ENCODE measurements at places on chromosomes 5 and 9. TPM values are rescaled to one million over a fixed set of nuclear protein-coding genes. Genes with fewer than 3 reads are reported as not detected.

DNA sequence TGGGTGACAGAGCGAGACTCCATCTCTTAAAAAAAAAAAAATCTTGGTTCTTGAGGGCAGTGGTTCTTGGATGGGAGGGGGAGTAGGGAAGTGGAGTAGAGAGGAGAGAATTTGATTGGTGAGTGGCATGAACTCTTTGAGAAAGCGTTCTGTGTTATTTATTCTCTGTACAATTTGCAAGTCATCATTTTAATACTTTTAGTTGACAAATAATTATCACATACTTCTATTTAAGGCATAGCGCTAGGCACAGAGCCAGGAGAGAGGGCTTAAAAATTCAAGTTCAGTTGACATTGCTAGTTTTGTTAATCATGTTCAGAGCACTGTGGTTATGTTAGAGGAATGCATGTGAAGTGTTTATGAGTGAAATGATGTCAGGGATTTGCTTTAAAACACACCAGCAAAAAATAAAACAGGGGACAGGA, 24.6 kb downstream of the HSDL2 start:
- H3K36me3 ChIP-seq: no peaks in the 10 kb centered on the region
- no peak for DNase-seq
- no peak overlapping the region for H3K27ac ChIP-seq
- H3K4me3 ChIP-seq: no peak overlapping the region
- H3K4me1 ChIP-seq: no peaks in the 10 kb centered on the region

DNA sequence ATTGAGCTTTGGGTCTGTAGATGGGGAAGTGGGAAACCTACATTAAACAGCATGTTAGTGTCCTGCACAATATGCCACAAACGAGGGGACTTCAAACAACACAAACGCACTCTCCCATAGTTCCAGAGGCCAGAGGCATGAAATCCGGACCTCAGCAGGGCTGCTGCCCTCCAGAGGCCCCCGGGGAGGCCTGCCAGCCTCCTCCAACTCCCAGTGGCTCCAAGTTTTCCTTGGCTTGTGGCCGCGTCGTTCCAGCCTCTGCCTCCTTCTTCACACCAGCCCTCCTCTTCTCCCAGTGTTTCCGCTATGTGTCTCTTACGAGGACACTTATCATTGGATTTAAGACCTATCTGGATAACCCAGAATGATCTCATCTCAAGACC, 13.3 kb upstream of the COL5A1 start:
- H3K36me3 ChIP-seq: no peaks in the 10 kb centered on the region
- H3K27ac ChIP-seq: no peak overlapping the region
- no peak overlapping the region for H3K4me3 ChIP-seq
- peaks cover 13% of the 10 kb centered on the region for H3K4me1 ChIP-seq
- no peak for DNase-seq
- no peaks in the 10 kb centered on the region for H3K27me3 ChIP-seq

DNA sequence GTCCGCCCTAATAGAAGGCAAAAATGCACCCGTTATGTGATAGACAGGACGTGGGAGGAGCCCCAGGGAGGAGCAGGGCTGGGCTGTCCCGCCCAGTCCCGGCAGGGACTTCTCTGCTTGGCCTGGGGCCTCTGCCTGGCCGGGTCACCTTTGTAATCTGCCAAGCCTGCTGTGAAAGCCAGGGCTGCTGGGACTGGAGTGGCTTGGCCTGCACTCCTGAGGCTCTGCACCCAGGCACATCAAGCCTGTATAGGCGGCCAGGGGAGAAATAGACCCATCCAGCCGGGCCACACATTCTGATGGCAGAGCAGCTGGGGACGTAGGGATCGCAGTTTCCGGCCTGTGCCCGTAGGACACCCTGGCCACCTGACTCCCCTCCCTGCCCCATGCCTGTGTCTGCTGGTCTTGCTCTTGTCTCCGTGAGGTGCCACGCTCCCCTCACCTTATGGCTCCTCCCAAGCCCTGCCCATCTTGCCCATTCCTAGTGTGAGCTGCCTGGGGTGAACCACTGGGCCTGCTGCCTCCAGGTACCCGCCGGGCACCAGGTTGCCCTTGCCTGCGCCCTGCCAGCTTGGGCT, 28.1 kb downstream of the DYNC2I2 start:
- no peak overlapping the region for H3K4me3 ChIP-seq
- H3K27ac ChIP-seq: no peak overlapping the region
- H3K36me3 ChIP-seq: no peaks in the 10 kb centered on the region
- peak; percentile 34 for DNase-seq
- no peaks in the 10 kb centered on the region for H3K4me1 ChIP-seq

DNA sequence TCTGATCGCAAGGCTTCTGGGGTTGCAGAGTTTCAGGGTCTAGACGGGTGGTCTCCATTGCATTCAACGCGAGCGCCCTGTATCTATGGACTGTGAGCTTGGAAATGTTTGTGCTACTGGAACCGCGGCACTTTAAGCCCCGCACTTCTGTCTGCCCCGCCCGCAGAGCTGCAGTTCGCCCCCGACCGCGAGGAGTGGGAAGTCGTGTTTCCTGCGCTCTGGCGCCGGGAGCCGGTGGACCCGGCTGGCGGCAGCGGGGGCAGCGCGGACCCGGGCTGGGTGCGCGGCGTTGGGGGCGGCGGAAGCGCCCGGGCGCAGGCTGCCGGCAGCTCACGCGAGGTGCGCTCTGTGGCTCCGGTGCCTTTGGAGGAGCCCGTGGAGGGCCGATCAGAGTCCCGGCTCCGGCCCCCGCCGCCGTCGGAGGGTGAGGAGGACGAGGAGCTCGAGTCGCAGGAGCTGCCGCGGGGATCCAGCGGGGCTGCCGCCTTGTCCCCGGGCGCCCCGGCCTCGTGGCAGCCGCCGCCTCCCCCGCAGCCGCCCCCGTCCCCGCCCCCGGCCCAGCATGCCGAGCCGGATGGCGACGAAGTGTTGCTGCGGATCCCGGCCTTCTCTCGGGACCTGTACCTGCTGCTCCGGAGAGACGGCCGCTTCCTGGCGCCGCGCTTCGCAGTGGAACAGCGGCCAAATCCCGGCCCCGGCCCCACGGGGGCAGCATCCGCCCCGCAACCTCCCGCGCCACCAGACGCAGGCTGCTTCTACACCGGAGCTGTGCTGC, 1.0 kb downstream of the ADAMTS19 start:
- peak overlapping the region; percentile 75 for H3K4me3 ChIP-seq
- H3K27ac ChIP-seq: no peak overlapping the region
- H3K36me3 ChIP-seq: no peaks in the 10 kb centered on the region
- H3K4me1 ChIP-seq: peaks cover 15% of the 10 kb centered on the region
- peaks cover 15% of the 10 kb centered on the region for H3K27me3 ChIP-seq

- H3K4me1 ChIP-seq: peaks cover 32% of the 10 kb centered on the region
- no peak for DNase-seq
- no peak overlapping the region for H3K27ac ChIP-seq
- no peak overlapping the region for H3K4me3 ChIP-seq
Measured at GRCh38 chr5:72076621-72077300, 30.5 kb upstream of the MAP1B start.

GRCh38 chr9:15426019-15426418, 3.3 kb downstream of the SNAPC3 start:
- H3K4me1 ChIP-seq: peaks cover 12% of the 10 kb centered on the region
- no peaks in the 10 kb centered on the region for H3K27me3 ChIP-seq
- no peak for DNase-seq
- H3K4me3 ChIP-seq: no peak overlapping the region

DNA sequence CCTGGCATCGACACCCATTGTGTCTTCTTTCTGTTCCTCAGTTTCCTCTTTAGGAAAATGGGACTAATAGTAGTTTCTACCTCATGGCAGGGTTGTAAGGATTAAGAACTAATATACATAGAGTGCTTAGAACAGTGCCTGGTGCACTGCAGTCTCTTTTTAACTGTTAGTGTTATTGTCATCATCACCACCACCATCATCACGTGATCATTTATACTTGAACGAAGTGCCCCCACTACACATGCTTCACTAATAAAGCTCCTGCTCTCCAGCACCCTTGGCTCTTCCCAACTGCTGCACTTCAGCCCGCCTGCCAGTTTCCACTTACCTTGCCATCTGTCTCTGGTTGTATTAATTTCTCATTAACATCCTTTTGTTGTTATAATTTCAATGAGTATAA, 35.8 kb upstream of the MAST4 start:
- no peak overlapping the region for H3K27ac ChIP-seq
- no peak for DNase-seq
- H3K36me3 ChIP-seq: no peaks in the 10 kb centered on the region
- H3K27me3 ChIP-seq: no peaks in the 10 kb centered on the region
- H3K4me3 ChIP-seq: no peak overlapping the region

GRCh38 chr5:175448276-175448675, 4.3 kb upstream of the DRD1 start:
- H3K36me3 ChIP-seq: no peaks in the 10 kb centered on the region
- no peak overlapping the region for H3K27ac ChIP-seq
- DNase-seq: peak; percentile 58
- H3K4me1 ChIP-seq: peaks cover 27% of the 10 kb centered on the region
- peaks cover 69% of the 10 kb centered on the region for H3K27me3 ChIP-seq
- no peak overlapping the region for H3K4me3 ChIP-seq

DNA sequence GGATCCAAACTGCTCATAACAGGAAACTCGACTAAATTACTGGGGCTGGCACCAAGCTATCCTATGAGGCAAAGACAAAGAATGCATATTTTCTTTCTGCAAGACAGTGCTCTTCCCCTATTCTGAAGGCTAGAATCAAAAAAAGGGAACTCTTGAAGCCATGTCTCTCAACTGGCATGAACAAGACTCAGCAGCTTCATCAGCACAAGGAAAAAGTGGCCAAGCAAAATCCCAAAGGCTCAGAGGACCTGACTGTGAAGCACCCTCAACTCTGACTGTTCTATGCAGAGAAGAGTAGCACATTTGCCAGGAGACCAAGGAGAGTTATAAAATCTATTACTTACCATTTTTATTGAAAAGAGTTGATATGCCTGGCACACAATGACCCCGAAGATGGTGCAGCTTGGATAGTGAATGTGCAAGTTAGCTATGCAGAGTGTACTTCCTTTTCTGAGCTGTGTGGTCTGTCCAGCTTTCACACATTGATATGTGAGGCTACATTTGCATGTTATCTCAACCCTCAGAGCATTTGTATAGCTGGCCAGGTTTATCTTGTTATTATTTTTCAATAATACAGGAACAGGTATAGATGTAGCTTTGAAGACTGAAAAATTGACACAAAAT, 51.0 kb upstream of the FYB1 start:
- H3K4me1 ChIP-seq: no peaks in the 10 kb centered on the region
- H3K4me3 ChIP-seq: no peak overlapping the region
- no peak overlapping the region for H3K27ac ChIP-seq

DNA sequence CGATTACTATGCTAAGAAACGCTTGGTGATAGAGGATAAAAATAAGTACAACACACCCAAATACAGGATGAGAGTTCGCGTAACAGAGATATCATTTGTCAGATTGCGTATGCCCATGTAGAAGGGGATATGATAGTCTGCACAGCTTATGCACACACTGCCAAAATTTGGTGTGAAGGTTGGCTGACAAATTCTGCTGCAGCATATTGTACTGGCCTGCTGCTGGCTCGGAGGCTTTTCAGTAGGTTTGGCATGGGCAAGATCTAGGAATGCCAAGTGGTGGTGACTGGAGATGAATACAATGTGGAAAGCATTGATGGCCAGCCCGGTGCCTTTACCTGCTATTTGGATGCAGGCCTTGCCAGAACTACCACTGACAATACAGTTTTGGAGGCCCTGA, 208.4 kb downstream of the PDZD2 start:
- H3K27me3 ChIP-seq: no peaks in the 10 kb centered on the region
- H3K36me3 ChIP-seq: no peaks in the 10 kb centered on the region
- H3K4me1 ChIP-seq: no peaks in the 10 kb centered on the region
- H3K27ac ChIP-seq: no peak overlapping the region
- DNase-seq: no peak

DNA sequence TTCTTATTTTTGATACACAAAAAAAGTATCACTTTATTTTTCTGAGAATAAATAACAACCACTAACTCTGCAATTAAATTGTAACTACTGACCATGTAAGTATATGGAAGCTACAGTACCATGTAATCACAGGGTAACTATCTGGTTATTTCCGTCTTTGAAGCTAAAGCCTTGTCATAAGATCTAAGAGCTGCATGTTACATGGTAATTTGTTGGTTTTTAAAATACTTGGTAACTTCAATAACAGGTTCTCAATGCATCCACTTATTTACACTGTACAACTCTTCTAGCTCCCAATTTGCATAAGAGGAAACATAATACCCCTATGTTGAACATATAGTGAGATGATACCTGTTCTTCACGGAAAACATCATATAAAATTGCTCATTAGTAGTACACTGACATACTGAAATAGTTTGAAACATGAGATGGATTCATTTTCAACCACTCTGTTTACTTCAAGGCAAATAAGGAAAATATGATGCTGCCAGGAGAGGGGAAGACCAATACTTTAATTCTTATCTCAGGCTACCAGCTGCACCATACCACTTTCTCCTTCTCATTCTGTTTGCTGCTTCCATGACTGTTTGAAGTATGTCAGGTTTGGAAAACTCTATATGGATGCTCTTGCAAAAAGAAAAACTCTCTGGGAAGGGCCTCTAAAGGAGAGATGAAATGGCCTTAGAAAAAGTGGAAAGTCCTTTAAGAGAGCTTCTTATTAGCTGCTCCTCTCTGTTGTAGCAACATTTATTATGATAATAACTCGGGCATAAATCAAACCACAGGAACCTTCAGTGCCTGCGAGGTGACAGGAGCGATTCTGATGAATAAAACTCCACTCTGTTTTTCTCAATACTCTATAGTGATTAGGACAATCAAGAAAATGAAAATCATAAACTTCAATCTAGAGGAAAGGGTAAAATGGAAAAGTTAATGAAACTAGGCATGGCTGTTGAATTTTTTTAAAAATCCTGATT, 150.2 kb downstream of the KIAA0825 start:
- no peaks in the 10 kb centered on the region for H3K4me1 ChIP-seq
- DNase-seq: no peak
- no peak overlapping the region for H3K4me3 ChIP-seq
- H3K27me3 ChIP-seq: no peaks in the 10 kb centered on the region

DNA sequence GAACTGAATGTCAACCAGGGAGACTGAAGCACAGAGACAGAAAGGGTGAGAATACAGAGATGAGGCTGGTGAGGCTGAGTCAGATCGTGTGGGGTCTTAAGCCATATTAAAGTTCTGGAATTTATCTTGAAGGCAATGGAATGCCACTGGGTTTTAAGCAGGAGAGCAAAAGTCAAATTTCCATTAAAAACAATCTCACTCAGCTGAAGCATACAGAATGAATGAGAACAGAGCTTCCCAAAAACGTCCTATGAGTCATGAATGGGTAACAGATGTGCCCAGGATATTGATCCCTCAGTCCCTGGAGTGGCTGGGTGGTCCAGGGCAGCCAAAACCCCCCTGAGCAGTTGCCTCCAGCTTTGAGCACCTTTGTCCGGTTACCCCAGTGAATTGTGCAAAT, 44.9 kb downstream of the PFDN1 start:
- no peaks in the 10 kb centered on the region for H3K4me1 ChIP-seq
- H3K4me3 ChIP-seq: no peak overlapping the region
- no peak for DNase-seq
- no peak overlapping the region for H3K27ac ChIP-seq

- peaks cover 3% of the 10 kb centered on the region for H3K4me1 ChIP-seq
- peak overlapping the region; percentile 59 for H3K27ac ChIP-seq
- peaks cover 5% of the 10 kb centered on the region for H3K36me3 ChIP-seq
- no peaks in the 10 kb centered on the region for H3K27me3 ChIP-seq
- DNase-seq: peak; percentile 7
- H3K4me3 ChIP-seq: no peak overlapping the region
Measured at GRCh38 chr5:80623999-80624398, 30.5 kb upstream of the MSH3 start.

GRCh38 chr5:51944500-51945125, 561.4 kb downstream of the ISL1 start:
- no peak for DNase-seq
- no peak overlapping the region for H3K27ac ChIP-seq
- H3K4me1 ChIP-seq: no peaks in the 10 kb centered on the region
- no peaks in the 10 kb centered on the region for H3K36me3 ChIP-seq
- H3K27me3 ChIP-seq: no peaks in the 10 kb centered on the region

The CDX1 gene
- total RNA-seq: not detected

The KCNV2 gene
- not detected for total RNA-seq

The SMIM33 gene
- not detected for total RNA-seq

The NFIB gene
- total RNA-seq: 0.40 TPM

Data from neural progenitor cell (in vitro differentiated cells).